Activated CD4-positive, alpha-beta T cell treated with anti-CD3 and anti-CD28 coated beads for 48 hours (primary cell): ENCODE measurements at places on chromosomes 4 and X.

DNA sequence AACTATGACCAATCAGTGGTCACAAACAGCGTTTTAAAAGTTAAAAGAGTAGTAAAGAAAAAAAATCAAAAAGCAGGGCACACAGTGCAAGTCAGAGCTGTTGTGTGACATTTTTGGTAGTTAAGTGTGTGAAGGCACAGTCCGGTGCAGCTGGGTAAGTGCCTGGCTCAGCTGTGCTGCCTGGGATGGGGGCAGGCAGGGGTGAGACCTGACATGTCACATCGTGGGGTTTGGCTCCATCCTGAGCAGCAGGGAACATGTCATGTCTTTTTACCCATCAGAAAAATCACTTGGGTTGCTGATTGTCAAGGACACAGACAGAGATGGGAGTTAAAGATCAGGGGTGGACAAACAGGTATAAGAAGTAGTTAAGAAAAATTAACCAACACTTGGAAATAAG lies 125.1 kb downstream of the NSUN7 start:
- no peak for DNase-seq

- DNase-seq: no peak
These were observed 13.3 kb upstream of the TEX13C start for GRCh38 chrX:125306335-125306866.

DNA sequence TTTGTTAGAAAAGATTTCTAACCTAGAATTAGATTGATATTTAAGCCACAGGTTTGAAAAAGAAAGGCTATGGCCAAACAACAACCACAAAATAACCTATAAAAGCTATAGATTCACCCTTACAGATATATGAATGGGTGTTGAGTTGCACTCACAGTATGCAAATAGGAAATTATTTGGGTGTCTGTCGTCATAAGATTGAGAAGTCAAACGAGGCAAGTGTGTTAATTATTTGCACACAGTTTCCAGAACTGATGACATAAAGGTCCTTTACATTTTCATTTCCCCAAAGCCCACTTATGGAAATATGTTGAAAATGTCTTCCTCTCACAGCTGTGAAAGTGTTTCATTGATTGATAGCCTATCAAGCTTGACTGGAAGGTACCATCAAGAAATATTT lies 101.2 kb upstream of the CXCL13 start:
- DNase-seq: no peak

- no peak for DNase-seq
These were observed 212.3 kb downstream of the MAD2L1 start for GRCh38 chr4:119854364-119854763.

GRCh38 chrX:7314425-7314824 lies 166.5 kb upstream of the PUDP start:
- DNase-seq: no peak

GRCh38 chr4:15459706-15460105 lies 10.0 kb upstream of the CC2D2A start:
- no peak for DNase-seq

DNA sequence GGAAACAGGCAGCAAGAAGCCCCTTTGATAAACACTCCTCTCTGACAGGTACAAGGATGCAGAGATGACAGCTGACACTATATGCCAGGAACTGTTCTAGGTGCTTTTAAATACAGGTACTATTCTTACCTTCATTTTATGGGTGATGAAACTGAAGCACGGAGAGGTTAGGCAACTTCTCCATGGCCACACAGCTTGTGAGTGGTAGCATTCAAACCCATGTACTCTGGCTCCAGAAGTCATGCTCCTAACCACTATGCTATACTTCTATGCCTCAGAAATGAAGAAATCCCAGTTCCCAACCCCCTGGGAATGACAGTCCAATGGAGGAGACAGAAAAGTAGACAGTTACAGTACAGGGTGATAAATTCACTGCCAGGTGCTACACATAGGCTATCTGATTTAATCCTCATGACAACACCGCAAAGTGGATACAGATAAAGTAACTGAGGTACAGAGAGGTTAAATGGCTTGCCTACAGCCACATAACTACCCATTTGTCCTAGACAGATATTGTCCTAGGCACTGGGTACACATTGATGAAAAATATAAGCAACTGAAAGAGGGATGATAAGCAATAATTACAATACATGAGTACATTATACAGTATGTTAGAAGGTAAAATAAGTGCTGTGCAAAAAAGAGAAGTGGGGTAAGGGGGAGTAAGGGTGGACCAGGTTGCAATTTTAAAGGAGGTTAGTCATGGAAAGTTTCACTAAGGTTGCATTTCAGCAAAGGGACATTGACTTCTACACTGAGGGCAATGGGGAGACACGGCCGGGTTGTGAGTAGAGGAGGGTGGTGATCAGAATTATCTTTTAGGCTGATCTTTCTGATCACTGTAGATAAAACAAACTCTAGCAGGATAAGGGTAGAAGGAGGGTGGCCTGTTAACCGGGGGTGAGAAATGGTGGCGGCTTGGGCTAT lies 1.6 kb upstream of the F8 start:
- DNase-seq: no peak
